Natural killer cell treated with Interleukin-12 subunit alpha and Interleukin-12 subunit beta and Interleukin-15 and Interleukin-18, amount 100 ng/mL, for 72 hours (primary cell): ENCODE measurements at places on chromosomes 7 and 10. TPM values are rescaled to one million over a fixed set of nuclear protein-coding genes. Genes with fewer than 3 reads are reported as not detected.
A peak's percentile ranks its signal among the peaks of the same experiment; 100 is the strongest.

Gene CRHR2
- not detected for total RNA-seq

Gene OPALIN
- total RNA-seq, result not detected

Gene DNAAF5
- total RNA-seq, result 53.4 TPM

- no peaks in the 10 kb centered on the region for H3K4me1 ChIP-seq
- H3K4me3 ChIP-seq, result no peak overlapping the region
- H3K36me3 ChIP-seq, result no peaks in the 10 kb centered on the region
- DNase-seq, result no peak
Observed at GRCh38 chr10:101595591-101596433, 7.7 kb downstream of the DPCD start.

Gene CH25H
- total RNA-seq, result not detected

Gene FOXK1
- 48.1 TPM for total RNA-seq

DNA sequence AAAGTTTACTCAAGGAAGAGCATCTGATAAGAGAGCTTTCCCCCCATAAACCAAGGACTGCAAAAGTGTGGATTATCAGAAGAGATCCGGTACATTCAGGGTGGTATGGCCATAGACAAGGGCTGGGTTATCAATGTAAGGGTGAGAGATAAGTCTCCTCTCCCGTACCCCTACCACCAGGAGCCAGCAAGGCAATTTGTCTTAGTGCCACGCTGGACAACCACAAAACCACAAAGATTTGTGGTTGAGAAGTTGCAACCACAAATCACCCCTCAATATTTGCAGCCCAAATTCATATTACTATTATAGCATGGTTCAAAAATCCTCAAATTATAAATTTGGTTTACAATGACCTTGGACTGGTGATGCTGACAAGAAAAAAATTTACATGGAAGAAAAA is 2.3 kb upstream of the ZSCAN25 start:
- H3K27ac ChIP-seq, result no peak overlapping the region
- DNase-seq, result no peak
- H3K4me1 ChIP-seq, result peaks cover 36% of the 10 kb centered on the region

- peaks cover 26% of the 10 kb centered on the region for H3K36me3 ChIP-seq
- H3K4me3 ChIP-seq, result peak overlapping the region; percentile 97
- peaks cover 10% of the 10 kb centered on the region for H3K4me1 ChIP-seq
- no peak for DNase-seq
Observed at GRCh38 chr10:42781893-42782445, 626 bp upstream of the BMS1 start.

GRCh38 chr10:90319188-90319914 is 538.5 kb downstream of the HTR7 start:
- no peaks in the 10 kb centered on the region for H3K36me3 ChIP-seq
- no peaks in the 10 kb centered on the region for H3K27me3 ChIP-seq
- no peak overlapping the region for H3K4me3 ChIP-seq
- H3K27ac ChIP-seq, result no peak overlapping the region
- DNase-seq, result no peak
- no peaks in the 10 kb centered on the region for H3K4me1 ChIP-seq

DNA sequence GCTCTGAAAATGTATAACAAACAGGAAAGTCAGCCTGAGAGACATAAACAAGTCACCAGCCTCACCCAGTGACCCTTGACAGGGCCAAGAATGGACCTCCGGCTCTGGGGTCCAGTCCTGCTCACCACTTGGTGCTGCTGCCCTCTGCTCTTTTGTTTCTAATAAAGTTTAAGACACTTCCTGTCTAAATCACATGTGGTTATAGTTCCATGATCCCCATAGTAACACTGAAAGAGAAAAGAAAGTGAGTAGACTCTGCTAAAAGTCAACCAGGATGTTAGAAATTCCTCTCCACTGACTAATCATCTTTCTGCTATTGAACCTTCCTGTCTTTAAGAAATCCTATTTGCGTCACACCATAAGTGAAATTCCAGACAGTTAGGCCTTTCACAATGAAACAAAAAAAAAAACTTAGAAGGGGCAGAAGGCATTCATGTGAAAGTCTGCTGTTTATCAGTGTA is 179.2 kb upstream of the BET1 start:
- peaks cover 13% of the 10 kb centered on the region for H3K27me3 ChIP-seq
- no peak overlapping the region for H3K4me3 ChIP-seq
- no peak overlapping the region for H3K27ac ChIP-seq
- DNase-seq, result no peak

Gene SPACDR
- total RNA-seq, result 2.4 TPM

Gene CUBN
- 1.1 TPM for total RNA-seq

DNA sequence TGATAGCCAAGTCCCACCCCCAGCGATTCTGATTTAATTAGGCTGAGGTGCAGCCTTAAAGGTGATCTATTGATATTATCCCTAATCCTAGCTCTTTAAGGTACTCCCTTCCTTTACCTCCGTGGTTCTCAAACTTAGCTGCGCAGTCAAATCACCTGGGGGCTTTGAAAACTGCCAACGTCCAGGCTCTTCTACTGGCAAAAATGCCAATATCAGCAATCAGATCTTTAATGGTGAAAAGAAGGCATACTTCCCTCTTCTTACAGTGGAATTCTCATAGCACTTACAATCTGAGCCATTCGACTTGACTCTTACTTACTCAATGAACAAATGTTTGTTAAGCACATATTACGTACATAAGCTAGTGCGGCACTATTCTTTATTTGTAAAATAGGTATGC is 704 bp upstream of the SLC35B4 start:
- H3K27me3 ChIP-seq, result peaks cover 13% of the 10 kb centered on the region
- no peaks in the 10 kb centered on the region for H3K36me3 ChIP-seq
- H3K4me1 ChIP-seq, result peaks cover 11% of the 10 kb centered on the region
- peak overlapping the region; percentile 12 for H3K27ac ChIP-seq
- H3K4me3 ChIP-seq, result peak overlapping the region; percentile 79

DNA sequence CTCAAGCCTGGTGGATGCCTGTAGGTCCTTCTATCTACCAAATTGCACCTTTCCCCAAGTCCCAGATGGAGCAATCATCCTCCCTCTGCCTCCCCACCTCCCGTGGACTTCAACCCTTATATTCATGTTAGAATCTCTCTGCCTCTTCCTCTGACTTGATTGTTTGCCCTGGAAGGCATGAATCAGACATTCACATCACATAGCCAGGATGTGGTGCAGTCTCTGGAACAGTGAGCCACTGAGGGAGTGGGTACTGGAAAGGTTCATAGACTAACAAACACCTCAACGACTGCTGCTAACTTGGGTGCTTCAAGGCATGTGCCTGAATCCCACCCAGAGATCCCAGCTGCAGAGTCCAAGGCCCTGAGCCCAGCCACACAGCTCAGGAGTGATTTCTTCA is 494.0 kb downstream of the TNS3 start:
- H3K27me3 ChIP-seq, result peaks cover 17% of the 10 kb centered on the region
- DNase-seq, result no peak
- H3K4me3 ChIP-seq, result no peak overlapping the region
- no peaks in the 10 kb centered on the region for H3K36me3 ChIP-seq

Gene H2BK1
- not detected for total RNA-seq
